ENCODE measurements at places on chromosomes 3 and 15.

DNA sequence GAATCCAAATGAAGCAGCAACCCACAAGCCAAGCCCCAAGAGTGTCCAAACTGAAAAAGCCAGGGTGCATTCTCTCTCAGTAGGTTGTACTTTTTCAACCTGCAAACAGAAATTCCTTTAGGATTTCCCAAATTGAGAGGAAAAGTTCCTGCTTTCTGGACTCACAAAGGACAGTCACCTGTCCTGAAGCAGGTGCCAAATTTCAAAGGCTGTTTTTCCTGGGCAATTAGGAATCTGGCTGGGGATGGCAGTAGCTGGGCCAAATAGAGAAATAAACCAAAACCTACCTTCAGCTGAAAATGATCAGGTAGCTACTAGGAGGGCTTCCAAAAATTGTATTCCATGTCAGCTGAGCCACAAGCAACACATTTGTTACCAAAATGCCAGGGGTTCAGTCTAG is 83.1 kb upstream of the TP63 start:
- DNase-seq: no peak

DNA sequence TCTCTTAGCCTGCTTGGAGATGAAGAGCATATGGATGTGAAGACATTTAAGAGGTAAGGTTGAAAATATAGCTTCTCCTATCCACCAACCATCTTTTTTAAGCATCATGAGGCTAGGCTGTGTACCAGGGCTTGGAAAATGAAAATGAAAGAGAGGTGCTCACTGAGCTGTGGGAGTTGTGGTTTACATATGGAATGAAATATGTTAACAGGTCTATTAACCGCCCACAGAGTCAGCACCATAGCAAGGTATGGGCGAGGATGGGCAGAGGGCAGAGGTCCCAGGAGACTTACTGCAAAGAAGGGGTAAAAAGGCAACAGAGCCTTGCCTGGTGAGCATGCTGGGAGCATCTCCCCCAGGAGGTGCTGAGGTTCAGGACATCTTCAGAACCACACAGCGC is 273.1 kb downstream of the GABRG3 start:
- DNase-seq: no peak

DNA sequence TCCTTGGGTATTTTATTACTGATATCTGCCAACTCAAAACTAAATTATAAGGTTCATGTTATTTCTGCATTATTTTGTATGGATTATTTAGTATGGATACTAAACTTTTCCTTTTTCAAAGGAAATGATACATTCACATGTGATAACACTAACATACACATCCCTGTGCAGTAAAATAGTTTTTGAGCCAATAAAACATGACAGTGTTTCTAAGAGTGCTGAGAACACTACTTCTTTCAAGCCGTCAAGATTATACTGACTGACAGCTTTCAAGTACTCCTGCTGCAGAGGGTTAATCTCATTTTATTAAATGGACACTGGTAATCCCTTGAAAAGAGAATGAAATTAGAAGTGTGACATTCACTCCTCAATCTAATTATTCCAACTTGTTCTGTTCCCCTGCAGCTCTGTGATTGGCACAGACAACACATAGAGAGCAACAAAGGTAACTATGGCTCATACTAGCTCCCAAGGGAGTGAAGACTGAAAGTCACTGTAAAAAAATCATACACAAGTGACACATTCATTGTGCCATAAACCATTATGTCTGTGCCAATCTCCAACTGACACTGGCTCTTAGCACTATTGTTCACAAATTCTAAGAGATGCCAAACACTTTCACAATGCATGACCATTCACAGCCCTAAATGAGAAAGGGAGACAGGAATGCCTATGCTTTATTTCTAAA is 468.6 kb downstream of the SHQ1 start:
- DNase-seq: no peak

GRCh38 chr15:75171408-75171807 is 30.3 kb upstream of the C15orf39 start:
- no peak for DNase-seq

- DNase-seq: no peak
These were observed 596.1 kb downstream of the TUSC7 start for GRCh38 chr3:117305681-117306080.

DNA sequence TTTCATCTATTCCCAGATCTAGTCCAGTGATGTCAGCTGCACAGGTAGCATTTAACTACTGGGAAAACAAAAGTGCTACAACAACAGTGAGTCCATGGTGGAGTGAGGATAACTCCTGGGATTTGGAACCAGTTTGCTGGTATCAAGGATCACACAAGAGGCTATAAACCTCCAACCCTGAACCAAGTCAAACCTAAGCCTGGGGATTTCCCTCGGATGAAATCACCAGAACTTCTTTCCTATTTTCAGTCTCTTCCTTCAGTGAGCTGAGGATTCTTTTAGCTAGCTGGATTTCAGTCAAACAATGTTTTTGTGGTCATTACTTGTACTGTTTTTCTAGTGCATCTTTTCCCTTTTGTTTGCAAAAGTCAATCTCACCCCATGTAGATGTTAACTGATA is 31.5 kb downstream of the SEC22C start:
- no peak for DNase-seq

DNA sequence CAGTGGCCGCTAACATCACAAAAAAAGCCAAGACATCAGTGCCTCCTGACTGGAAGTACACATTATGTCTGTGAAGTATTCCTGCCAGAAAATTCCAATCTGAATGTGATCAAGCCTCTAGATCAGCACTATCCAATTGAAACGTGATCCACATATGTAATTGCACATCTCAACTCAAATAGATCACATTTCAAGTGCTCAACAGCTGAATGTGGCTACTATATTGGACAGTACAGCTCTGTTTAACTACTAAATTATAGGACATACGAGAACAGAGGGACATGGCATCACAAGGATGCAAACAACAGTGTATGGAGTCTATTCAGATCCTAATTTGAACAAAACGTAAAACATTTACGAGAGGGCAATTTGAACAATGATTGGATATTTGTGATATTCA is 542 bp upstream of the UBAP1L start:
- DNase-seq: no peak

DNA sequence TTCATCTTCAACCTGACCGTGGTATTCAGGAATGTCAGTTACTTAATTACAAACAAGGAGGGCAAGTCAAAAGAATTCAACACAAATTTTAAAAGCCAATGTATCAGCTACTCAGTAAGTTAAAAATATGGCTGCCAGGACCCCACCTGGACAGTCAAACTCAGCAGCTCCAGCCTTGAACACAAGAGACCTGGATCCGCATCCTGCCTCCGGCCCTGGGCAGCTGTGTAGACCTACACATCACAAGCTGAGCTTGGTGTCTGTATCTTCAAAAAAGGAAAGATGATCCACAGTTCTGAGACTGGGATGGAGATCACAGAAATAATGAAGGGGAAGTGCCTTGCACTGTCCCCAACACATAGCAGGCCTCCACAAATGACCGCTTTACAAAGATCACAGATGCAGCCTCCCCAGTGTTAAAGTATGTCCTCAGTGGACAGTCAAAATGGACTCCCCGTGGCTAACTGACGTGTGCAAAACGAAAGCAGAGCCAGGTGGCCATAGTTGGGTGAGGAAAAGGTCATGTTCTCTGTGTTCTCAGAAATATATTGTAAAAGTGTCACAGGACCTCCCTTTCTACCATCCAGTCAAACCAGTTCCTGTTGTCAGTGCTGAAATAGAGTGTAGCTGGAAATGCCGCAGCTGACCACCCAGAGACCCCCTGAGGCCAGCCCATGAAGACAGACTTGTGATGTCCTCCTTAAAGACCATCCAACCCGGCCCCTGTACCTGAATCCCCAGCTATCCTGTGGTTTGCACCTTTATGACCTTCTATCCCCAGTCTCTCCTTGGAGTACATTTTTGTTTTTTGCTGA is 168.5 kb upstream of the NSMCE3 start:
- DNase-seq: no peak

DNA sequence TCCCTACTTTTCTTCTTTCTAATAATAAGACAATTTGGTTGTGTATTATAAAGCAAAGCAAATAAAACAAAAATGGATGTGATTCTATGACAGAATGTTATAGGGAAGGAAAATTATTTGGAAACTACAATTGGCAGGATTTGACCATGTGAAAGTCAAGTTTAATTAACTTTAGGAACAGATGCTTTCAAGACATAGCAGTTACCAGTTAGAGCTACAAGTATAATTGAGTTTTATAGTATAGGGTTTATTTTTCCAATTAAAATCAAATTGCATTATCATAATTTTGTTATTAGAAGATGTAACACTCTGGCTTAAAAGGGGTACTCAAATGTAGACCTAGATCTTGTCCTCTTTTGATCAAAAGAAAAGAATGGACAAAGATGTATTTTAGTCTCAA is 110.9 kb downstream of the ROBO2 start:
- no peak for DNase-seq

- no peak for DNase-seq
These were observed 108.4 kb downstream of the SHQ1 start for GRCh38 chr3:72739531-72740466.

DNA sequence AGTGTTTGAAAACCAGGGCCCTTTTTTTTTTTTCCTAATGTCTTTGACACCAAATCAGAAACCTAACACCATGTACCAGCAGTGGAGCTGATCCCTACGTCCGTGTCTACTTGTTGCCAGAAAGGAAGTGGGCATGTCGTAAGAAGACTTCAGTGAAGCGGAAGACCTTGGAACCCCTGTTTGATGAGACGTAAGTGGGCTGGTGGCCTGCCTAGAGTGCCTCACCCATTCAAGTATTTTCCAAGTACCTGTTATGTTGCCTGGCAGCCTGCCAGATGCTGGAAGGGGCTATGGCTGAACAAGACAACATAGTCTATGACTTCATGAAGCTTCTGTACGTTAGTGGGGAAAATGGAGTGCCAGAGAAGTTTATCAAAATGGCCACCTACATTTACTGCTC is 39.7 kb downstream of the ESYT3 start:
- DNase-seq: no peak

All from activated CD8-positive, alpha-beta memory T cell treated with anti-CD3 and anti-CD28 coated beads, Interleukin-2, amount 50 U/mL, for 48 hours (primary cell).